ENCODE measurements at places on chromosomes 16 and 17. TPM values are rescaled to one million over a fixed set of nuclear protein-coding genes. Genes with fewer than 3 reads are reported as not detected.
A peak's percentile ranks its signal among the peaks of the same experiment; 100 is the strongest.

DNA sequence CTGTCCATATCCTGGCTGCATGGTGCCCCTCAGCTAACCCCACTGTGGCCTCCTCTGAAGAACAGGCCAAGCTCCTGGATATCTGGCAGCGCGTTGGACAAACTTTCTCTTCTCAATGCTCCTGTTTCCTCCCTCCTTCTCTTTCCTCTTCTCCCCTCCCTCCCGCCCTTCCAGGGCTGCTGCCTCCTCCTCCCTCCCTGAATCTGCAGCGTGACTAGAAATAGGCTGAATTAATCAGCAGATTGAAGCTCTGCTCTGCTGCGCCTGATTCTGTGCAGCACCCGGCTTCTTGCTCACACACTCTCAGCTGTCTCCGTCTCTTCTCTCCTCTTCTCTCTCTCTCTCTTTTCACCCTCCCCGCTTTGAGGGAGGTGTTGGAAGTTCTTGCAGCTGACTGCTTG is 19.8 kb downstream of the TMEM94 start:
- DNase-seq, result no peak
- H3K27me3 ChIP-seq, result no peaks in the 10 kb centered on the region
- H3K27ac ChIP-seq, result no peak overlapping the region
- no peak overlapping the region for H3K4me3 ChIP-seq

DNA sequence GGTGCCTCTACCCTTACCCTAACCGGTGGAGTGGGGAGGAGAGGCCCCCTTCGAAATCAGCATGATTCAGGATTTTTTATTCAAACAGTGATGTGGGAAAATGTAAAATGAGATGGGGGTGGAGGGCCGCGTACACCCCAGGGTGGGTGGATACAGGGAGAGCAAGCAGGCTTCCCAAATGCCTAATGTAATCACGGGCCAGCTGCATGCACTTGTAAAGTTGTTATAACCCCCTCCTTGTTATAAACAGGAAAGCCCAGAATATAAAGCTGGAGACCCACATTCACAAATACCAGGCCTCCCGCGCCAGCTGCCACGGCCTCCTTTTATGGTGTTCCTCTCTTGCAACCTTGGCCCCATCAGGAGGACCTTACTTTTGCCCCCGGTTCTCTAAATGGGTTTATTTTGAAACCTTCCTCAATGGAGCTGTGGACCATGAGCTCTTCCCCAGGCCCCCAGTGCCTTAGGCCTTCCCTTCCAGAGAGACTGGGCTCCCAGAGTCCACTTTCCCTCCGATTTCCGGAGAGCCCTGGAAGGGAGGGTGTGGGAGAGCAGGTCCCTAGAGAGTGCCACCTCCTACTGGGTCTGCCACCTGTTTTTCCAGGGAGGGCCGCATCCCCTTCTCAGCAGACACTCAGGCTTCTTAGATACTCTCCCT is 906 bp upstream of the FOXL1 start:
- no peaks in the 10 kb centered on the region for H3K4me1 ChIP-seq
- H3K4me3 ChIP-seq, result no peak overlapping the region
- no peak overlapping the region for H3K27ac ChIP-seq
- H3K36me3 ChIP-seq, result no peaks in the 10 kb centered on the region
- peaks cover 24% of the 10 kb centered on the region for H3K27me3 ChIP-seq

- no peaks in the 10 kb centered on the region for H3K4me1 ChIP-seq
- no peaks in the 10 kb centered on the region for H3K27me3 ChIP-seq
- no peak overlapping the region for H3K27ac ChIP-seq
- no peak overlapping the region for H3K4me3 ChIP-seq
- no peak for DNase-seq
These were observed 62.2 kb downstream of the UTP18 start for GRCh38 chr17:51322390-51323029.

Gene CLEC3A
- total RNA-seq, result not detected

GRCh38 chr17:7218758-7219157 is 878 bp downstream of the DLG4 start:
- peak overlapping the region; percentile 57 for H3K27ac ChIP-seq
- H3K27me3 ChIP-seq, result no peaks in the 10 kb centered on the region

Gene TBC1D3G
- total RNA-seq, result not detected

GRCh38 chr17:22506861-22507260 is 814.5 kb downstream of the KCNJ18 start:
- no peak for DNase-seq
- no peaks in the 10 kb centered on the region for H3K27me3 ChIP-seq
- no peaks in the 10 kb centered on the region for H3K4me1 ChIP-seq
- no peak overlapping the region for H3K4me3 ChIP-seq
- H3K36me3 ChIP-seq, result no peaks in the 10 kb centered on the region

GRCh38 chr17:733743-734142 is 1.3 kb downstream of the TLCD3A start:
- no peak overlapping the region for H3K4me3 ChIP-seq
- peaks cover 5% of the 10 kb centered on the region for H3K4me1 ChIP-seq
- H3K27me3 ChIP-seq, result no peaks in the 10 kb centered on the region
- no peak for DNase-seq
- H3K36me3 ChIP-seq, result no peaks in the 10 kb centered on the region
- H3K27ac ChIP-seq, result no peak overlapping the region

All from CD8-positive, alpha-beta memory T cell (primary cell).